Globus pallidus (tissue), 1 donor: ENCODE measurements at places on chromosomes 1 and 21.

GRCh38 chr1:61742620-61743430 lies 545 bp downstream of the PATJ start:
- peak; percentile 45 for DNase-seq

DNA sequence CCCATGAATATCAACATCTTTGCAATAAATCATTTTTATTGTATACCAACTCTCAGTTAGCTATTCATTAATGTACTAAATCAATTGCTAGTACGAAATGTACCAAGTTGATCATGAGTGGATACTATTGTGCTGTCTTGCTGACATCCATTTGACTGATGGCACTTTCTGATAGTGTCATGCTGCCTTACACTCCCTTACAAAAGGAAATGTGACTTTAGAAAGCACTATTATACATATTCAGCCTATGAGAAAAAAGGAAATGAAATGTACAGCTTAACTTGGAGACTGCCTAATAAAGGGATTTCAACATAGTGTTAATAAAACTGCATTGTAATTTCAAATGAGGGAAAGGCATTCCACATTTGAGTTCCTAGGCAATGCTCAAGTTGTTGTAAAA lies 52.2 kb downstream of the PLA2G4A start:
- DNase-seq = no peak

DNA sequence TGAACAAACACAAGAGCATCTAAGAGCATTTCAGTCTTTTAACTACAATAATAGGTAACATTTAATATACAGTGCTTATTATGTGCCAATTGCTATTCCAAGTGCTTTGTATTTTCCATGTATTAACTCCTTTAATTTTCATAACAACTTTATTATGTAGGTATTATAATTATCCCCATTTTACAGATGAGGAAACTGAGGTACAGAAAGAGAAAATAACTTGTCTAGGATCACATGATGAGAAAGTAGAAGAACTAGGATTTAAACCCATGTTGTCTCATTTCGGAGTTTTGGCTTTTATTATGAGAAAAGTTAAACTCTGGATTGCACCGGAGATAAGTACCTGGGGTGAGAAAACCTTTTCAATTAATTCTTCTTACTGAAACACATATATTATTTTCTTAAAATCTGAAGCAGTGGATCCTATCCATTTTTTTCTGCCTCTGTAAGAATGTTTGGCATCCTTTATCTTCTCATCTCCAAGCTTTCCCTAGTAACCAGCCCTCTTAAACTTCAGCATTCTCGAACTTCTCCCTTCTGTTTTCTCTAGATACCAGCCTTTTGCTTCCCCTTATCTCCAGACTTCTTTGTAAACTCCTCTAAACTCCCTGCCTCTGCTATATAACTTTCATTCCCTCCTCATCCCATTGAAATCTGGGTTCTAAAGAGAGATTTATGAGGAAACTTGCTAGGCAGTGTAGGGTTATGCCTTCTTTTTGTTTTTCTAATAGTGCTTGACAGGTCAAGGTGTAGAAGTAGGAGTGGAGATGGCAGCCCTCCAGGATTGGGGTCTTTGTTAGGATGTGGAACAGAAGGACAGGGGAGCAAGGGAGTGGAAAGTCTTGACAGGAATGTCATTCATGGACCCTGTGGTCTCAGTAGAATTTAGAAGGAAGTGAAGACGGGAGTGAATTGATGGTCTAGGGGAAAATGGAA lies 28.3 kb downstream of the POU2F1 start:
- no peak for DNase-seq

DNA sequence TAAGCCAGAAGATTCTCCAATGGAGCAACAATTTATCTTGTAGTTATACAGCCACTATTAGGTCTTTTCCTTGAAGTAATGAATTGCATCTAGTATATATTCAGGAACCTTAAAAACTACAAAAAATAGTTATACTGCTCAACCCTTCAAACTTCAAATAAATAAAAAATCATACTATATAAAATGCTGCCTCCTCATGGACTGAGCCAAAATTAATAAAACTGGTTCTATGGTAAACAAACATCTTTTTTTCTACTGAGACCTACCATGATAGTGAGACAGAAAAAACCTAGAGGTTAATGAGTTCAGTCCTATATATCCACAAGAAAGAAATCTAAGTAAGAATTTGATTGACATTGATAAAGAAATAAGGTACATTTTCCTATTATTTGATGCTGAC lies 67.7 kb downstream of the GPATCH2 start:
- DNase-seq = no peak

DNA sequence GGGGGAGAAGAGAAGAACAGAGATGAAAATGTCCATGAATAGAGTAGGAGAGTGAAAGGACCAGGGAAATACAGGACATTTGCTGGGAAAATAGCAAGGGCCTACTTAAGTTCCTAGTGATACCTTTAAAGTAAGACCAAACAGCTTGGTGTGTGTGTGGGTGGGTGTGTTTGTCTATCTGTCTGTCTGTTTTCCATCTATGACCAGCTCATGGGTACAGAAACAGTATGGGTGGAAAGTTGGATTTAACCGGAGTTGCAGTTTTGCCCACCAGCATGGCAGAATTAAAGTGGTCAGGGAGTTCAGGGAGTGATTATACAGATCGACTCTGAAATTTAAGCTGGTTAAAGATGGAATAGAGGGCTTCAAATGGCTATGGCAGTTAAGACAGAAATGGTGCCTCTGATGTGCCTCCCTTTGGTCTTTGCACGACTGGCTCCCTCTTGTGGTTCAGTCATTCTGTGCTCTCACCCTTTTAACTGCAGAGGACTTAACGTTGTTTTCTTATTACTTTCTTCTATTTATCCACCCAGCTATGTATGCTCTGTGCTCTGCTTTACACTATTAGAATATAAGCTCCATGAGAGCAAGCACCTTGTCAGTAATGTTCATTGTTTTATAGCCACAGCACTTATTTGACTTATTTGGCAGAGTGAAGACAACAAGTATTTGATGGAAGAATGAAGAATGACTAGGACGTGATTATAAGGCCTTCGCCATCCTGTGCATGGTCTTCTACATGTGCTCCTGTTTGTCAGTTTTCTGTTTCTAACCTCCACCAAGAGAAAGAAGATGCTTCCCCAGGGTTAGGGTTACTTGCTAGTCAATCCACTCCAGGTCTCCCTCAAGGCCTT lies 72.7 kb upstream of the AK4 start:
- peak; percentile 65 for DNase-seq

DNA sequence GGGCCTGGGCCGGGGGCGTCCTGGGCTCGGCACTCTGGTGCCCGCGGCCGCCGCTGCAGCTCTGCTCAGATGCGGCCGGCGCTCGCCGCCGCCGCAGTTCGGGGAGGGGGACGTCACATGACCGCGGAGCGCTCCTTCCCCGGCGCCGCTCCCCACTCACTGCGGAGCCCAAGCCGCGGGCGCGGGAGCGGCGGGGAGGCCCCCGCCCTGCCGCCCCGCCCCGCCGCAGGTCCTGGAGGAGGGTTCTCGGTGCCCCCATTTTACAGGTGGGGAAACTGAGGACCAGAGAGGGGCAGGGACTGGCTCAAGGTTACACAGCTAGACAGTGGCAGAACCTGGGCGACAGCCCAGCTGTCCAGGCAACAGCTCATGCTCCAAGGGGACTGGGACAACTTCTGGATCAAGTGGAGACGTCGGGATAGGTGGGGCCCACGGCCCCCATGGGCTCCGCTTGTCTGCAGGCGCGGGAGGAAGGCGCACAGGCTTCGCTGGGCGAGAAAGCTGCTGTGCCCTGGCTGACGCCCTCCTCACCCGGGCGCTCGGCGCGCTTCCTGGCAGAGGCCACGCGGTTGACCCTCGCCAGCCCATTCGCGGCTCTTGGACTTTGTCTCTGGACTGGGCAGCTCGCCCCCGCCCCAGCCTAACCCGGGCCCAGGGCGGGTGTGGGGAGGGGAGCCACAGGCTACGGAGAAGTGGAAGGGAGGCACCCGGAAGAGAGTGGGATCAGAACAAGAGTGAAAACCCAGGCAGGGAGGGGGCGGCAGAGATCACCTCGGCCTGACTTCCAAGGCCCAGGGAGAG lies at the start of gene RAP1GAP:
TSS of gene RAP1GAP (minus strand) at position 100 of the 801 bp plus-strand sequence. CDS start 49,325 bp downstream, outside the sequence.
- DNase-seq = no peak

- DNase-seq = no peak
Observed at GRCh38 chr1:211099393-211099792, 34.6 kb downstream of the KCNH1 start.

DNA sequence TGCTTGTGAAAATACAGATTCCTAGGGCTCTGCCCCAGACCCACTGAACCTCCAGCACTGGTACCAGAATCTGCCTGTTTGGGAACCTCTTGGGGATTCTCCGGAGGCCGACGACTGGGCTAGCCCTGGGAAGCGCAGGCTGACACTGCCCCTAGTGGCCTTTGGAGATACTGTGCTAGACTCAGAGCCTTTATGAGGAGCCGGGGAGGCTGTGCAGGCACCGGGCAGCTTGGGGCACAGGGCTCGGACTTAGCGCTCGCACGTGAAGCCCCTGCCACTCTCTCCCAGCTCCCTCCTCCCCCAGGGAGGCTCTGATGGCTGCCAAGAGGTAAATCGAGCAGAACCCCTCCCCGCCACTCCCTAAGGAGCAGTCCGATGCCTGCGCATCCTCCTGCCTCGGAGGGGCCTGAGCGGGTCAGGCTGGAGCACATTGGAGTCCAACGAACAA lies 144.6 kb upstream of the TNR start:
- peak; percentile 85 for DNase-seq

DNA sequence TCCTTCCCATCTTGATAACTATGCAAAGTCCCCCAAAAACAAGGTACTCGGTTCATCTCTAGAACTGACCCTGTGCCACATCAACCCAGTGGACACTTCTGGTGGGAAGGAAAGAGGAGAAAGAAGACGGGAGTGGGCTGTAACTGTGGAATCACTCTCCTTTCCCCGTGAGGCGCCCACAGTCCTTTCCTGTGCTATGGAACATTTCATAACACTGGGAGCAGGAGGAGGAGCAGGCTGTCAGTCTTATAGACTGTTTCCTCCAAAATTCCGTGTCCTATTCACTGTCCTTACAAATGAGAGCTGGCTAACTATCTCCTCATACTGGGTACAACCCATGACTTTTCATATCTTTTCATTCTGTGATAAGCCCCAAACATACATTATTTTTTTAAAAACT lies 40.7 kb downstream of the PLEKHA6 start:
- DNase-seq = no peak

DNA sequence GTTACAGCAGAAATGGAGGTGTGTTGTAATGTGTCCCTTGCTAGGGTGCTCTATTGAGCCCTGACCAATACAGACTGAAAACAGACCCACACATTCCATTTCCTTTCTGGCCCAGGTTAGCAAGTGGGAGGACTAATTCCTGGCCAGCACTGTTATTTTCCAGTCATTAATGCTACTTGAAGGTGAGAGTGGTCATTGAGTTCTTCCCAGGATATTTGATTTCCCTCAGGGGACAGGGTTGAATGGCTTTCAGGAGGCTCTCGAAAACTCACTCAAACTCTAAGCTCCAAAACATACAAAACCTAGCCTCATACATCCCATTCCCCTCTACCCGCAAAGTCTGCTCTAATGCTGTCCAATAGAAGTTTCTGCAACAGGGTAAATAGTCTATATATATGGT lies 6.2 kb downstream of the LRRC52 start:
- DNase-seq = no peak

GRCh38 chr1:185568155-185569123 lies 165.8 kb upstream of the HMCN1 start:
- no peak for DNase-seq

GRCh38 chr1:210081494-210081893 lies 143.5 kb downstream of the SYT14 start:
- no peak for DNase-seq

DNA sequence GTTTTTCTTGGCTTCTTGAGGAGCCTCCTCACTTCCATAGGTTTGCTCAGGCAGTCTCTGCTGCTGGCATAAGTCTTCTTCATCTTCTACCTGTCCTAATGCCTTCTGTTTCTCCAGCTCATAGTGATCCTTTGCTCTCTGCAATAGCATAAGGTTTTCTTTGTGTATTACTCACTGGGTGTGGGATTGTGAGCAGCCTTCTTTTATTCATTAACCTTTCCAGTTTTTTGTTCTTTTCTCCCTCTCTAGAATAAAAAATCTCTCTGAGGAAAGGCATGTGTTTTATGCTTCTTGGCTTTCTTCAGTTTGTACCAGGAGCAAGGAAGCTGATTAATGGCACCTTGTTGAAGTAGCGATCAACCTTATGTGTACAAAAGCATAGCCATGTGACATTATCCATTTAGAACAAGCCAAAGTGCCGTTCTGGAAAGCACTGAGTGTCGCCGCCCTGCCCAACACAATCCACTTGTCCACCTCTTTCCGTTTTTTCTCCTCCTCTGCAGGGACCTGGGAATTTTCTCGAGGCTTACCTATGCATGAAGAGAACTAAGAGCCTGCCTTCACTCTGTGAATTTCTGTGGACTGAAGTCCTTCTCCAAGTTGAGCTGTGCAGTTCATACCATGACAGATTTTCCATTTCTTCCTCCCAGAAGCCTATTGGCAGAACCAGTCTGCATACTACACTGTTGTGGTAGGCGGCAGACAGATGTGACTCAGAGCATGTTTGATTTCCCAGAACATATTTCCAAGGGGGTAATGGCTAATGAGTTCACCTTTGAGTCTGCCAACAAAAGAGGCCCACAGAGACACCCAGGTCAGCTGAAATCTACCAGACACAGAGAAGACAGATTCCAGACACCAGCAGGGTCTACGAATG lies 39.0 kb downstream of the DPT start:
- no peak for DNase-seq

- DNase-seq = no peak
Observed at GRCh38 chr1:208799186-208799585, 555.0 kb upstream of the PLXNA2 start.

DNA sequence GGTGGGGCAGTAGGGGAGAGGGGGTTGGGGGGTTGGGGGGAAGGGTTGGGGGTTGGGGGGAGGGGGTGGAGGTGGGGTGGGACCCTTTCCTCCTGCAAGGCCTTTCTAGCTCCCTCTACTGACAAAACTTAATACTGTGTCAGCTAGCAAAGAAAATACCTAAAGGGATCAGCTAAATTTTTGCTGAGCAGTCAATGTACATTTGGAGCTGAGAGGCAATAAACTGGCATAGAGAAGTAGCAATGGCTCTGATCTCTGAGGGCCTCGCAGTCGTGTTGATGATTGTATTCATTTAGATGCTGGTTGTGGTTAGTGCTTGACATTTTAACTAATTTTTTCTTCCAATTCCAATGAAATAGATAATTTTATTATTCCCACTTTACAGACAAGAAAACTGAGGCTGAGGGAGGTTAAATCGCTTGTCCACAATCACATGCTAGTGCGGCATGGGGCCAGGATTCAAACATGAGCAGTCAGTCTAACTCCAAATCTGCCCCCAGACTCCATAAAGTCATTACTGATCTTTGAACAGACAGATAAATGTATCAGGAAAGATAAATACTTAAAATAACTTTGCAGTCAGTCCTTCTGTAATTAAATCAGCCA lies 357.1 kb downstream of the DISC1 start:
- DNase-seq = no peak

GRCh38 chr1:23634840-23635651 lies 56.6 kb upstream of the RPL11 start:
- peak; percentile 71 for DNase-seq

DNA sequence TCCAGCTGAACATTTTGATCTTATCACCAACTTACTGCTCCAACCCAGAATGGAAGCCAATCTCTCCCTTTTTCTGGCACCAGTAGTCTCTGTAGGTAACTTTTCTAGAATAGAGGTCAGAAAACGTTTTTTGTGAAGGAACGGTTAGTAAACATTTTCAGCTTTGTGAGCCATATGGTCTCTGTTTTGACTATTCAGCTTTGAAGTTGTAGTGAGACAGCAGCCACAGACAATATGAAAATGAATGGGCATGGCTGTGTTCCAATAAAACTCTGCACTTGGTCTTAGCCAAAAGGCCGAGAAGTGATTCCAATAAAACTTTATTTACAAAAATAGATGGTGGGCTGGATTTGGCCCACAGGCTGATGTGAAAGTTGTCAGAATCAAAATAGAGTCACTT lies 28.9 kb downstream of the MAP10 start:
- DNase-seq = no peak
